Uterus (tissue), 4 donors: ENCODE measurements at places on chromosomes 12 and 14. TPM values are rescaled to one million over a fixed set of nuclear protein-coding genes. Genes with fewer than 3 reads are reported as not detected.
A peak's percentile ranks its signal among the peaks of the same experiment; 100 is the strongest.

Gene VRTN
- not detected for total RNA-seq

Gene GNG2
- total RNA-seq: 62.1 TPM

Gene C12orf42
- total RNA-seq: not detected

DNA sequence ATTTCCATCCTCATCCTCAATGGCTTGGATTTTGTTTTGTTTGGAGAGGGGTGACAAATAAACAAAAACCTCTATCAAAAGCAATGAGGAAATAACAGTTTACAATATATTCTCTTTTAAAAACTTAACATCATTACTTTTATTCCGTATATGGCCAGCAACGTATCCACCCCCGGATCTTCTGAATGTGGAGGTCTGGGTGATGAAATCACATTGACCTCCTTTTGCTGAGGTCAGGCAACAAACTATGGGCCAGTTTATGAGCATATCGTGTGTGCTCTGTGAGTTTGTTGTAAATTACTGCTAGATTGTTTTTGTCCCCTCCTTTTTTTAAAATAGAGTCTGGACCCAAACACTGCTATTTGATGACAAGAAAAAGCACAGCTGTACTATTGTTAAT lies 178.1 kb downstream of the BCAT1 start:
- DNase-seq: no peak
- H3K4me3 ChIP-seq: no peak overlapping the region
- no peaks in the 10 kb centered on the region for H3K36me3 ChIP-seq
- no peaks in the 10 kb centered on the region for H3K4me1 ChIP-seq

GRCh38 chr12:129827866-129828384 lies 75.9 kb downstream of the TMEM132D start:
- H3K4me1 ChIP-seq: no peaks in the 10 kb centered on the region
- H3K36me3 ChIP-seq: no peaks in the 10 kb centered on the region
- no peak for DNase-seq
- H3K27ac ChIP-seq: no peak overlapping the region

GRCh38 chr14:37045340-37046061 lies 126.9 kb downstream of the SLC25A21 start:
- no peaks in the 10 kb centered on the region for H3K36me3 ChIP-seq
- H3K27ac ChIP-seq: no peak overlapping the region
- H3K4me1 ChIP-seq: no peaks in the 10 kb centered on the region
- DNase-seq: no peak
- no peak overlapping the region for H3K4me3 ChIP-seq

GRCh38 chr12:65518771-65519170 lies 240.3 kb downstream of the MSRB3 start:
- DNase-seq: no peak
- H3K4me3 ChIP-seq: no peak overlapping the region
- no peaks in the 10 kb centered on the region for H3K4me1 ChIP-seq
- no peaks in the 10 kb centered on the region for H3K27me3 ChIP-seq

DNA sequence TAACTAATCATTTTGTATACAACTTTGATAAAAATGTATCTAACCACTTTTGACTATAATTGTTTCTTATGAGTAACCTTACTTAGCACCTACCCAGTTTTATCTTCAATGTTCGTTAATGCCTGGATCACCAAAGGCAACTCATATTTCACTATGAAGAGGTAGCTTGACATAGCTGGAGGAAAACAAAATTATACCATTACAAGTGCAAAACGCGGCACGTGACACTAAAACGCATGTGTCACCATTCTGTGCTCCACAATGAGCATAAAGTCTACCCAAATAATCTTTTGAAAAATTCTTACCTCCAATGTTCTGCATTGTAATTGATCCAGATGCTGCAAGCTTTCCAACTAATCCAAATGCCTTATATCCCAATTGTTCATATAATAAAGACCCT lies 5.8 kb downstream of the SLC38A2 start:
- peaks cover 22% of the 10 kb centered on the region for H3K4me1 ChIP-seq
- peak overlapping the region; percentile 100 for H3K27ac ChIP-seq
- H3K4me3 ChIP-seq: peak overlapping the region; percentile 91
- H3K27me3 ChIP-seq: no peaks in the 10 kb centered on the region

DNA sequence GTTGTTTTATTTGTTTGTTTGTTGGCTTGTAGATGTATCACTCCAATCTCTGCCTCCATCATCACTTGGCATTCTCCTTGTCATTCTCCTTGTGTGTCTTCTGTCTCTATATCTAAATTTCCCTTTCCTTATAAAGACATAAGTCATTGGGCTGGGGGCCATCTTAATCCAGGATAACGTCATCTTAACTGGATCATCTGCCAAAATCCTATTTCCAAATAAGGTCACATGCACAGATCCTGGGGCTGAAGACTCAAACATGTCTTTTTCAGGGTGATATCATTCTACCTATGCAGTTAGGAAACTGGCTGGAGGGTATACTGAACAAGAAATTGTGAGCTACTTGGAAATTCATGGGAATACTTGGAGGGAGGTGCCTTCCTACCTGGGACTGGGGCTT lies 8.7 kb upstream of the CCDC60 start:
- H3K27me3 ChIP-seq: no peaks in the 10 kb centered on the region
- no peak for DNase-seq
- H3K27ac ChIP-seq: no peak overlapping the region
- H3K4me1 ChIP-seq: no peaks in the 10 kb centered on the region
- no peaks in the 10 kb centered on the region for H3K36me3 ChIP-seq

- H3K4me1 ChIP-seq: no peaks in the 10 kb centered on the region
- H3K36me3 ChIP-seq: no peaks in the 10 kb centered on the region
- DNase-seq: peak; percentile 37
- no peak overlapping the region for H3K4me3 ChIP-seq
Observed at GRCh38 chr14:74425525-74426201, 347 bp downstream of the SYNDIG1L start.

DNA sequence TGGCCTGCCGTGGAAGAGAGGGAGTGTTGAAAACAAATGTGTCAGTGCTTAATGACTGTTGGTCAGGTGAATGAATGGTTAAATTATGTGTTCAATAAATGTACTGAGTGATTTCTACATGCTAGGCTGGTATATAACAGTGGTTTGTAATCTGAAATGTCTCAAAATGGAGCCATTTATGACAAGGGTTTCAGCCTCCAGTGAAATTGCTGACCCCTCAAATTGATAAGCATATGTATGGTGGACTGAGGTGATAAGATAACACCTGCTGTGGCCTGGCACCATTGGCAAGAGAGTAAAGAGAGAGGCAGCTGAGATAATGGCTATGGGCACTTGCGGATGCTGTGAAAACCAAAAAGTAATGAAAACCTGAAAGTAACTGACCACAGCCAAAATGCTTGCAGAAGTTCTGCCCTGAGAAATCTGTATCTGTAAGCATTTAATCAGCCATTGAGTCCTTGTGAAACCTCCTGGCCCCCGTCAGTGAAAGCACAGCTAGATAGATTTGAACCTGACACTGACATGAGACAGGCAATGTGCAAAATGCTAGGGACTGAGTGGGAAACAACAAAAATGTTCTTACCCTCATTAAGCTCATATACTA lies 1.4 kb upstream of the BCAT1 start:
- no peak overlapping the region for H3K4me3 ChIP-seq
- no peaks in the 10 kb centered on the region for H3K36me3 ChIP-seq
- no peaks in the 10 kb centered on the region for H3K4me1 ChIP-seq
- no peak overlapping the region for H3K27ac ChIP-seq
- DNase-seq: no peak

DNA sequence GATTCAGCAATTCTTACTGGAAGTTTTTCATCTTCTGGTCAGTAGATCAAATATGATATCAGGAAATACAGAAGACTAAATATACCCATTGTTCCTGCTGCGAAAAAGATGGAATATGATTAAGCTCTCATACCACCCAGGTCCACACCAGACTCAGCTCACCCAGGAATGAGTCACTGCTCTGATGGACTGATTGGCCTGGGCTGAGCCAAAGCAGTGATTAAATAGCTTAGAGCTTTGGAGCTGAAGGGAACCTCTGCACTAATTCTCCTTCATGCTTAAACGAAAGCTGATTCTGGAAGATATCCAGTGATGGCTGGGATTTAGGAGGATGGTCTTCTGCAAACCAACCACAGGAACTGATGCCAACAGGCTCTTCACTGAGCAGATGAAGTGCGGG lies 62.0 kb upstream of the SYT1 start:
- no peaks in the 10 kb centered on the region for H3K4me1 ChIP-seq
- H3K27me3 ChIP-seq: no peaks in the 10 kb centered on the region
- DNase-seq: no peak
- H3K27ac ChIP-seq: no peak overlapping the region
